ENCODE measurements at places on chromosomes 1 and 21.

GRCh38 chr1:171351961-171352360 is 38.0 kb downstream of the FMO4 start:
- no peak for DNase-seq

DNA sequence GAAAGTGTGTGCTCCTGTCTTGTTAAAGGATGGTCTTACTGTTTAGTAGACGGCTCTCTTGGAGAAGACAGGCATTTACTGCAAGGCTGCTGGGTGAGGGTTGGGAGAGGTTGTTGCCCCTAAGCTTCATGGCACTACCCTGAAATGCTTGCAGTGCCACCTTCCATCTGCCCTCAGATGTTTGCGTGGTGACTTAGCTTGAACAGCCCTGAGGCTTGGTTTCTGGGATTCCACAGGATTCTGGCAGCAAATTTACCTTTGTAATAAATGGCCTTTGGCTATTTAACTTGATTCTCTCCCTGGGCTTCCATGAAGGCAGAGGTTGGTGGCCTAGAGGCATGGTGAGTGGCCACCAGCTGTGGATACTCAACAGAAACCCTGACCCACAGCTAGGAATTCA is 11.6 kb downstream of the MTARC1 start:
- DNase-seq: no peak

- DNase-seq: no peak
Measured at GRCh38 chr1:204335085-204335484, 24.6 kb downstream of the PLEKHA6 start.

- no peak for DNase-seq
Measured at GRCh38 chr21:35346697-35347096, 297.6 kb upstream of the RUNX1 start.

GRCh38 chr1:10745886-10746455 is 50.5 kb downstream of the CASZ1 start:
- no peak for DNase-seq

DNA sequence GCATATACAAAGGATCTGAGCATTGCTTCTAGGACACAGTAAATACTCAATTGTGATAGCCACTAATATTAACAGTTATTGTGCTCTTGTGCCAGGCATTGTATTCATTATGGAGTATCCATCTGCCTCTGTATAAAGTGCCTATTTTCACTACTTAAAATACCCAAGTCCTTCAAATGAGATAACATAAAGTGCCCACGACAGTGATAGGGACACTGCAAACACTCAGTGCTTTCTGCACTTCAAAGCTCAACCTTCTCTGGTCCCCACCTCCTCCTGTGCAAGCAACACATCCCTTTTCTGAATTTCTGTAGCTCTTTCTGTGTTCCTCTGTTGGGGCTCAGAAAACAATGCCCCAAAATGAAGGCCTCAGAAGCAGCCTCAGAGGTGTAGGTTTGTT is 6.6 kb upstream of the DDAH1 start:
- DNase-seq: no peak

- no peak for DNase-seq
Measured at GRCh38 chr1:80403471-80403893, 1397.0 kb upstream of the ADGRL4 start.

GRCh38 chr1:111802110-111802509 is 46.4 kb downstream of the DDX20 start:
- no peak for DNase-seq

- DNase-seq: no peak
Measured at GRCh38 chr1:89889323-89889615, 68.4 kb downstream of the LRRC8D start.

DNA sequence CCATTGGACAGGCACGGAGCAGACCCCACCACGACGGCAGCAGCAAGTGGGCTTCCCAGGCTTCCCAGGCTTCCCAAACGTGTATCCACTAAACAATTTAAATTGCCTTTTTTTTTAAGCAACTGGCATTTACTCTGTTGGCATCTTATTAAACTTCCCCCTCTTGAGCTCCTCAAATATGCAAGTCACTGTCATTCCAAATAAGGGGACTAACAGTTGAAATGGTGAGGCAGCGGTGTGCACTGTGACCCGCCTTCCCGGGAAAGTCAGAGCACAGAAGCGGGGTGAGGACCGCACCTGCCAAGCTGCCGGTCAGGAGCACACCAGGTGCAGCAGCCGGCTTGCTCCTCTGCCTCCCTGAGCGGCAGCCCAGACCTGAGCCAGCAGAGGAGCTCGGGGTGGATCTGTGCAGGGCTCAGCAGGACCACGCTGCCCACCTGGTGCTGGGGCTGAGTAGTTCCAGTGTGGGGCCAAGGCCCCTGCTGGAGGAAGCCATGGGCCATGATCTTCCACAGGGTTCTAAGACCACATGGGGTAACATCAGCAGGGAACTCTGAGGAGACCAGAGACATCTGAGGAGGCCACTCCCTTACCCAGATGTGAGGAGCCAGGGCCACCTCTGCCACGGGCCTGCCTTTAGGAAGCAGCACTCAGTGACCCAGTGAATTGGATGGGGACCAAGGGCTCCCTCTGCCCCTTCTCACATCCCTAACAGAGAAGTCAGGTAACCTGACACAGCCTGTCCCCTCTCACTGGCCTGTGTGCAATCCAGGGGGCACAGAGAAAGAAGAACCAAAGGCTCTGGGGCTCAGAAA is 245.4 kb downstream of the NPHP4 start:
- DNase-seq: no peak

- peak; percentile 92 for DNase-seq
Measured at GRCh38 chr1:42962641-42963377, 4.1 kb upstream of the SLC2A1 start.

- DNase-seq: no peak
Measured at GRCh38 chr1:47883963-47884362, 113.2 kb downstream of the TRABD2B start.

DNA sequence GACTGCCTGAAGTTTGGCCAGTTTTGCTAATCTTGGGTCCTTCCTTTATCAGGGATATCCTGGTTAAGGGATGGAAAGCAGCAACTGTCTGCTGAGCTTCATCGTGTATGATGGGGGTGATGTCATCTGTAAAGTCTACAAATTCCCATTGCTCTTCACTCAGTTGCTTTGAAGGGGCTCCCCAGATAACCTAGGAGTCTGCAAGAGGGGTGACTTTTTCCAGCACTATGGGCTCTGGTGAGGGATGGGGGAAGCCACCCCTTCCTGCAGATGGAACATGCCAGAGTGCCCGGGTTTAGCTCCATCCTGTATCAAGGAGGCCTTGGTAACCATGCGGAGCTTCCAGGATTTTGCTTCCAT is 28.4 kb downstream of the EDARADD start:
- DNase-seq: no peak

DNA sequence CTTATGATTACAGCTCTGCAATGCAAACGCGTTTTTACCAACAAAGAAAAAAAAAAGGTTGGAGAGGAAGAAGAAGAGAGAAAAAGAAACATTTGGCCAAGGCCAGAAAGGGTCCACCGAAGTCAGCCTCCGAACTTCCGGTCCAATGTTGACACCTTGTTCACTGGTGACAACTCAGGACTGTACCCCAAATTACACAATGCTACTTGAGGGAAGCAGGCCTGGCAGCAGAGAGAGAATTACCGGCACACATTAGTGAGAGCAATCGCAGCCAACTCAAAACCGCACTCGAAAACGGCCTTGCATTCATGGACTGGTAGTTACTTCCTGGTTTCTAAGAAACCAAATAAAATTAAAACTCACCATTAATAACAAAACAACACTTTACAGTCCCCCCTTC is 652.5 kb downstream of the KIF26B start:
- DNase-seq: no peak

DNA sequence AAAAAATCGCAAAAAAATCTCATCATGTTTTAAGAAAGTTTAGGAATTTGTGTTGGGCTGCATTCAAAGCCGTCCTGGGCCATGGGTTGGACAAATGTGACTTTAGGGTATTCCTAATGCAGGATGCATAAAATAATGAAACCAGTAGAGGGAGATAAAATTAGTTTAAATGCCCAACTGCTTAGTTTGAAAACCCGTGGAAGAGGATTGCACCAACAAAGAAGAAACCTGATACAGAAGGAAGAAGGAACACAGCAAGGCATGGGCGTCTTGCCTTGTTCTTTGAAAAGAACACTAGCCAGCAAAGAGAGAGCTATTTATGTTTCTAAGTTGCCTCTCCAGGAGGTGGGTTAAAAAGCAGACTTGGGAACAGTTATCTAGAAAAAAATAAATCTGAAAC is 37.9 kb downstream of the WDR3 start:
- no peak for DNase-seq

- no peak for DNase-seq
Measured at GRCh38 chr1:61280452-61280851, 198.1 kb downstream of the NFIA start.

DNA sequence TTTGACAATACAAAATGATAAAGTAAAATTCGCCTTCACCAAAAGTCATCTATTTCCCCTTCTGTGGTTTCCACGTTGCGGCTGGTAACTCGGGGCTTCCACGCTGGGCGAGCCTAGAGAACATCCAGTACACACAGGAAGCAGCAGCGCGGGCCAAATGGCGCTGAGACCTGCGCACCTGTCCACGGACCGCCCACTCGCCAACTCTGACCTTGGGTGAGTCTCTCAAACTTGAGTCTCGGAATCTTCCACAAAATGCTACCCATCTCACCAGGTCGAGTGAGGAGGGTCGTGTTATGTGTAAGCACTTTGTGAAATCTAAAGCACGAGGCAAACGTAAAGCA is 820 bp upstream of the TTF2 start:
- DNase-seq: no peak

GRCh38 chr1:8232036-8232757 is 85.7 kb upstream of the SLC45A1 start:
- no peak for DNase-seq

DNA sequence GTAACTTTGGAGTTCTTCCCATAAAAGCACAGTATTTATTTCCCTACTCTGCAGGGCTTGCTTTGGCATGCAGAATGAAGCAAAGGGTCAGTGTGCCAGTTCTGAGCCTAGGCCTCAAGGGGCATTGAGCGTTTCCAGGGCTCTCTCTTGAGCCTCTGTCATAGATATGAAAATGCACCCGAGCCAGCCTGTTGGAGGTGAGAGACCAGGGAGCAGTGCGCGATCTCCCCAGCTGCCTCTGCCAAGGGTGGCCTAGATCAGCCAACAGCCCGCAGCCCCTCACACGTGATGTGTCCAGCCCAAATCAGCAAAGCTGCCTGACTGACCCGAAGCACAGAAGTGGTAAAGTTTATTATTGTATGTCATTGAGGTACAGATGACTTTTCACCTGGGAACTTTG is 63.7 kb downstream of the TENT5C start:
- DNase-seq: no peak

- DNase-seq: no peak
Measured at GRCh38 chr1:155003766-155004351, 1.3 kb downstream of the ZBTB7B start.

- no peak for DNase-seq
Measured at GRCh38 chr1:42359466-42359865, 21.1 kb upstream of the RIMKLA start.

DNA sequence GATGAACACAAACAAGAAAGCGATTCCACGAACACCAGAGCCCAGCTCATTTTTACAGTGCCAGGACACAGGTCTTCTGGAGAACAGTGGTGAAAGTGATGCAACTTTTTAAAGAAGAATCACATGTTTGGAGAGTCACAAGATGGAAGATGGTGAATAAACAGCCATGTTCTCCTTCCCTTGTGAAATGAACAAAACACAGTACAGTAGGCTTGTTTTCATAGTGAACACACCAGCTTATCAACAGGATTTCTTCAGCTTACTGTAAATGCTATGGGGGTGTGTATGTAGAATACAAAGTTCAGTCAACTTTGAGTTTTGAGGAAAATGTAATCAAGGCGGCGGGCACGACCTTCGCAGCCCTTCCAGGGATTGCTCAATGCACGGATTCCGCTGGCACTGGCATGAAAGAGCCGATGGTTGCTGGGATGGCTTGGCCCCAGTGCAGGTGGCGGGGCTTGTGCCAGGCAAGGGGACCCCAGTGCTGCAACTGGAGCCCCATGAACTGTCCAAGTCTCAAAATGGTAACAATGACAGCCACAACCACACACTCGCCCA is 9.7 kb downstream of the TMPRSS3 start:
- no peak for DNase-seq

DNA sequence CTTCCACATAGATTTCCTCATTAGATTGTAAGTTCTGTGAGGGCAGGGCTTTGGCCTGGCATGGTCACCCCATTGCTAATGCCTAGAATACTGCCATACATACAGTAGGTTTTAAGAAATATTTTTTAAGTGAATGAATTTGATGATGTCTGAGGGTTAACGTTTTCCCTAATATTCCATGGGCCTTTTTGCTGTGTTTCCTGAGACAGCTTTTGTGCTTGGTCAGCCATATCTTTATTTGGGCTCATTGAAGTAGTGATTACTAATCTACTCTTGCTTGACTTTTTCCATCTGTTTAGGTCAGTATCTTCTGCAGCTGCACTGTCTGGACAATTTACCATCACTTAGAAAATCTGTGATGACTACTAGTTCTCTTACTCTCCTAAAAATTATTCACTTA is 3.5 kb downstream of the CDC42 start:
- no peak for DNase-seq

DNA sequence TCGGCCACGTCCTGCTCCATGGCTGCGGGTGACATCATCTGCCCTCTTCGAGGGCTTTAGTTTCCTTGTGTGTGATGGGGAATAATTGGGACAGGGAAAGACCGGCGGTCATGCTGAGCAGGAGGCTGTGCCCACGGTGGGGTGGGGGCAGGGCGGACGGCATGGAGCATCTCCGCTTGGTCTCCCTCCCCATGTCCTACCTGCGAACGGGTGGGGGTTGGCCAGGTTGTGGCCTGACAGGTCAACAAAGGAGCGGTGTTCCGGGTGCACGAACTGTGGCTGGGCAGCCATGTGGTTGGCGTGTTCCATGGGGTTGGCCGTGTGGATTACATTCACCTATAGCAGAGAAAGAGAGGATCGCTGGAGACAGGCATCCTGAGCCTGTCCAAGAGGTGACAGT is 80.0 kb downstream of the PIK3CD start:
- DNase-seq: no peak

DNA sequence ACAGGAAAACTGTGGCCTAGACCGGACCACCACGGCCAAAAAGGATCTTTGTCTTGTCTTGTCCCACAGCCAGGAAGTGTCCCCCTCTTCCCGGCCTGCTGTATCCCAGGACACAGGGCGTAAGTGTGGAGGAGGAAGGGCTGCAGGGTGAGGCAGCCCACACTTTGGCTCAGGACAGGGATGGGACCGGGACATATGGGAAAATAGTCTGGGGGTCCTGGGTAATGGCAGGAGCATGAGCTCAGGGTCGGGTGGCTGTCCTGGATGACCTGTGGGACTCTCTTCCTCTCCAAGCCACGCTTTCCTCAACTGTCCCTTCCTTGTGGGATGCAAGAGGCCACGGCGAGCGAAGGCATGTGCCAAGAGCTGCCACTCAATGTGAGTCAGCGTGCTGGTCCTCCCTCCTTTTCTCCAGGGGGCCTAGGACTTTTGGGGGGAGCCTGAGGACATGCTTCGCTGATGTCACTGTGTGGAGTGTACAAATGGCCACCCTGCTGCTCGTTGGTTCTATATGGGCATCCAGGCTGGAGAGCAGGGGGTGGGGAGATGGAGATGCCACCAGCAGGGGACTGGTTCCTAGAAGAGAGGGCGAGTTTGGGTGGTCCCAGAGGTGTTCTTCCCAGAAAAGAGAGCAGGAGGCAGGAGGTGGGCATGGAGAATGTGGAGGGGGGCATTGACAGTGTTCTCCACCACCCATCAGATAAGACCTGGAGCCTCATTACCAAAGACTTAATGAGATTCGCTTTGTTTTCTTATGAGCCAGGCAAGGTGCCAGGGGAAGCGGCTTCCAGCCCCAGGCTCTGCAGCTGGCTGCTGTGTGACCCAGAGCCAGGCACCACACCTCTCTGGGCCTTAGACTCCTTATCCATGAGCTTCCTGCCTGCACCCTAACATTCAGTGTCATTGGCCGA is 11.5 kb upstream of the PADI1 start:
- no peak for DNase-seq
